ENCODE measurements at places on chromosomes 5 and 9. TPM values are rescaled to one million over a fixed set of nuclear protein-coding genes. Genes with fewer than 3 reads are reported as not detected.

AK8 gene
- total RNA-seq = 0.85 TPM

TMC1 gene
- total RNA-seq = 0.05 TPM

FREM1 gene
- not detected for total RNA-seq

MRPS30 gene
- 39.6 TPM for total RNA-seq

MCC gene
- total RNA-seq = 0.25 TPM

DDX4 gene
- total RNA-seq = 0.02 TPM

LCN9 gene
- not detected for total RNA-seq

TEX48 gene
- not detected for total RNA-seq

CXXC5 gene
- total RNA-seq = 26.5 TPM

GDA gene
- 1.3 TPM for total RNA-seq

GRIN1 gene
- 0.33 TPM for total RNA-seq

MRPS2 gene
- 134 TPM for total RNA-seq

SOX30 gene
- 0.07 TPM for total RNA-seq

GPX8 gene
- 38.5 TPM for total RNA-seq

SPATA31D4 gene
- total RNA-seq = not detected

GABRA1 gene
- not detected for total RNA-seq

FOXI1 gene
- not detected for total RNA-seq

FGF1 gene
- 0.13 TPM for total RNA-seq

CDX1 gene
- not detected for total RNA-seq

SLC4A9 gene
- 0.01 TPM for total RNA-seq

GOLM1 gene
- total RNA-seq = 108 TPM

PCDHGA3 gene
- total RNA-seq = not detected

RAD50 gene
- total RNA-seq = 27.6 TPM

POLR3G gene
- 15.8 TPM for total RNA-seq

SIL1 gene
- total RNA-seq = 26.8 TPM

HMCN2 gene
- 0.04 TPM for total RNA-seq

TRIM41 gene
- 28.7 TPM for total RNA-seq

ARHGEF39 gene
- 15.4 TPM for total RNA-seq

FOXD4L6 gene
- not detected for total RNA-seq

NUTM2G gene
- total RNA-seq = not detected
